Skeletal muscle cell (primary cell): ENCODE measurements at places on chromosomes 6 and 20.

DNA sequence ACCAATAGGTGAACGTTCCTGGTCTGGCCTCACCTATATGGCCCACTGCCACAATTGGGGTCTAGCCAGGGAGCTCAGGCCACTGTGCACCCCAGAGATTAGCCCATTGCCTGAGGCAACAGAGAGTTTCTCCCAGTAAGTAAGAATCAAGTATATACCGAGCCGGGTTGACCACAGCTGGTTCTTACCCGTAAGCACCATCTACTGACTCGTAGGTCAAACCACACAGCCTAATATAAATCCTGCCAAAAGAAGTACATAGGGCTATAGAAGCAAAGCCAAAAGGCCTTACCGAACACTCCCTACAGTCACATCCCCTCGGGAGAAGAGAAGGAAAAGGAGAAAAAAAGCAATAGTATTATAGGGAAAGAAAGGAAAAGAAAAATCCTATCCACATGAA is 463.6 kb upstream of the GJE1 start:
- DNase-seq: no peak

GRCh38 chr20:5181958-5182357 is 55.1 kb downstream of the CDS2 start:
- peak; percentile 20 for DNase-seq

GRCh38 chr6:131914234-131914633 is 36.9 kb downstream of the CCN2 start:
- DNase-seq: no peak

- DNase-seq: no peak
These were observed 14.4 kb downstream of the TNFAIP3 start for GRCh38 chr6:137881522-137881886.

DNA sequence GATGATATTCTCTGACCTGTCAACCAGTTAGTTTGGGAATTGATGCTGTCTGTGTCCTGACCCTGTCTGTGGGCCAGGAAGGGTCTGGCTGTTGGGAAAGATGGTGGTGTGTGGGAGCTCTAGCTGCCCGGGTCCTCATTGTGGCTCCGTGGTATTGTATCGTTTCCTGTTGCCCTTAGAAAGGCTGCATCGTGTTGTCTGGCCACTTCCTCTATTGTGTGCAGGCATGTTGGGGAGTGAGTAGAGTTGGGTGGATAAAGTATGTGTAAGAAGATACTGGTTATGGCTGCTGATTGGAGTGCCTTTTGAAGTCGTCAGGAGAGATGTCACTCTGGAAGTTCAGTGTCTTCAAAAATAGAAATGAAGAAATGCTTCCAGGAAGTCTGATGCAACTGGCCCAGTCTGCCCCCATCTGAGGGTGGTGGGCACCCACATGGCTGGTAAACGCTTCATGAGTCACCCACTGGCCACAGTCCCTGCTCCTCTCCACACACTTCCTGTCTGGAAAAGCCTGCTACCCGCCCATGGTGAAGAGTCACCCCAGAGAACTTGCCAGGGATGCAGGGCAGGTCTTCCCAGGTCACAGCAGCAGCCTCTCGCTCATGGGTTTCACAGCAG is 27.9 kb downstream of the PPARD start:
- DNase-seq: peak; percentile 98

DNA sequence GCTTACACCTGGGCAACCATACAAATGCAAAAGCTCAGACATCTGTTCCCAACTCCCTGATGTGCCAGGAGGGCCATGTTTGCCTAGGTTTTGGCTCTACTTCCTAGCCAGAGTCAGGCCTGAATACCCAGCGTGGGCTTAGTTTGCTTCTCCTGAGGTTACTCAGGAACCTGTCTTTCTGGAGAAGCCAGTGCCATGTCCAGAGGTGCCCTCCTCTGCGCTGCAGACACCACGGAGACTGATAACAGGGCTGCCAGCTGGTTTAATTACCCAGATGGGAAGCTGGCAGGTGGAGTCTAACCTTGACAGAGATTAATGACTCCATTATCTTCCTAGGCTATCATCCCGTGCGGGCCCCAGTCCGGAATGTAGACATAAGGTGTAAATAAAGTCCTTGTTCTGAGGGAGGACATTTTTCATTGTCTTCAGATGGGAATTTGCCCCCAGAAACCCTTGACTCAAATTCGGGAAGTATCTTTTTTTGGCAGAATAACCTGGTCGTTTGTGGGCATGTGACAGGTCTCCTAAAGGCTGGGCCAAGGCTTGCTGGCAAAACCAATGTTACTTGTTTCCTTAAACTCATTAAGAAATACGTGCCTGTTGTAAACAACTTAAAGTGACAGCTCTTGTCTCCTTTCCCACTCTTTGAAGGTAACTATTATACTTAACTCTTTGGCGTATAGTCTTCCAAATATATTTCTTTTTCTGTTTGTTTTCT is 29.2 kb upstream of the ZNFX1 start:
- no peak for DNase-seq

GRCh38 chr20:63449025-63449424 is 23.4 kb downstream of the KCNQ2 start:
- DNase-seq: no peak

DNA sequence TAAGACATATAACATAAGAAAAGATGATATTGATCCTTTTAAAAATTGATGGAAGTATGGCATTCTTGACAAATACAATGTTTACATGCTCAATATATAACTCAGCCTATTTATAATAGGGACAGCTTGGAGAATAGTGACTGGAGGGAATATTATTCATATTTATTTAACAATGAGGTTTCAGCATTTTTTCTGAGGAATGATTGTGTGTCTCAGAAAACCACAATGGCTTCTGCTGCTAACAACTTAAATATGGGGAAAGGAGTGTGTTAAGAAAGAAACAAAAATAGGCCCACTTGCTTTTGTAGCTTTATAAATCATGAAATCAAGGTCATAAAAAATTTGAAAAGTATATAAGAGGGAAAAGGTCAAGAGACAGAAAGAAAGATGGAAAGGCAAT is 163.2 kb upstream of the TBX18 start:
- DNase-seq: no peak

DNA sequence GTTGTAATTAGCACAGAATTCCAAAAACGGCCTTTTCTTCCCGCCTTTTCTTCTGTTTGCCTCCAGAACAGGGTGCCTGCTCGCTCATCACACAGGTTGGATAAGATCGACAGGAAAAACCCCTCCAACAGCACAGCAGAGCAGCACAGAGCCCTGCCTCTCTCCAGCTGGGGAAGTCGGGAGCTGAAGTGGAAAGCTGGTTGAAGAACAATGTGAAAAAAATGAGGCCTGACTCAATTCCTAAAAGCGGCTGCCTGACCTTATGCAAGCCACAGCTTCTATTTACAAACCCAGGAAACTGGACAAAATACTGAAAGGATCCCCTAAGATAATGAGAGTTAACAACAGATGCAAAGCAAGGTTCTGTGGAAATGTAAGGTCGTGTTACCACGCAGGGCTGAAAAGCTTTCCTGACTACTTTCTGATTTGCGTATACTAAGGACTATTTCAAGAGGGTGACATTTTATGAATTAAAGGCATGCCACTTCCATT is 116.9 kb downstream of the TTLL2 start:
- no peak for DNase-seq

- no peak for DNase-seq
These were observed 78.4 kb downstream of the NOL4L start for GRCh38 chr20:32506721-32507120.

DNA sequence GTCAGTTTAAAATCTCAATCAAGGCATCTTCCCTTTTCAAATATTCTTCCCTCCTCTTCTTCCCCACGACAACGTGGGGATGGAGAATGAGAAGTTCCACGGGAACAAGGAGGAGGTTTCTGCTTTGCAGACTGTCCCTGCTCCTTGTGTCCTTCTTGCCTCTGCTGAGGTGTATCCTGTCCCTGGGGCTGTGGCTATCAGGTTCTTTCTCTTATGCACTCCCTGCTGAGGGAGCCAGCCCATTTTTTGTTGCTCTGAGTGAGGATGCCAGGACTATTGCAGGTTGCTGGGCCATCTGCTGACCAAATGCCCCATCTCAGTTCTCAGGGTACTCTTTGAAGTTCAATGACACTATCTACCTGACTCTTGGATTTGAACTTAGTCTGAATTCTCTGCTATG is 533.6 kb downstream of the RNF144B start:
- no peak for DNase-seq

- DNase-seq: no peak
These were observed 157.7 kb upstream of the B3GAT2 start for GRCh38 chr6:71114544-71114943.

- DNase-seq: no peak
These were observed 19.5 kb downstream of the SF3B5 start for GRCh38 chr6:144075875-144076274.

GRCh38 chr6:127391094-127391953 is 47.9 kb upstream of the ECHDC1 start:
- no peak for DNase-seq

DNA sequence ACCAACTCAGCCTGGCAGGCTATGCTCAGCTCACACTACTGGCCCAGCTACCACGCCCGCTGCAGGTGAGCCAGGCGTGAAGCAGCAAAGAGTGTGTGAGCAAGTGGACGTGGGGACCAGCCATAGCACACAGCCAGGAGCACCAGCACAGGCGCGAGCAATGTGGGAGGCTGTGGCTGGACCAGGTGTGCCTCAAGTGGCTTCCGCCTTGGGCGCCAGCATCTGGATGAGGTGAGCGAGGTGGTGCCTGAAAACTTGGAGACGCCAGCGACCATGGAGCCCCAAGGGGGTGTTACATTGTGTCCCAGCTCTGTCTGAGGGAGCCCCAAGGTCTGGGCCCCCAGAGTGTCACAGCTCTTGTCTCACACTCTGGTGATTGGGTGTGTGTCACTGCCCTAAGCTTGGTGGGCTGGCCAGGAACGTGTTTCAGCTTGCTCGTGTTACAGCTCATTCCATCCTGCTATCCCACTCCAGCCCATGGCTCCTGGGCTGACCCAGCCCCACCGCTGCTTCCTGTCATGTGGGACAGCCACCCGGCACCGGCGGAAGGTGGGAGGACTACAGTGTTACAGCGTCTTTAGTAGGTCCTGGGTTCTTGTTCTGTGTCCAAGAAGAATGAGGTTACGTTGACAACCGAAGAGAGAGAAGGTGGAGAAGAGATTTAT is 508.0 kb upstream of the MMS22L start:
- no peak for DNase-seq

GRCh38 chr20:36591854-36592641 is 13.5 kb upstream of the RAB5IF start:
- no peak for DNase-seq

- DNase-seq: peak; percentile 93
These were observed 248.6 kb upstream of the SUPT3H start for GRCh38 chr6:45626087-45626891.

DNA sequence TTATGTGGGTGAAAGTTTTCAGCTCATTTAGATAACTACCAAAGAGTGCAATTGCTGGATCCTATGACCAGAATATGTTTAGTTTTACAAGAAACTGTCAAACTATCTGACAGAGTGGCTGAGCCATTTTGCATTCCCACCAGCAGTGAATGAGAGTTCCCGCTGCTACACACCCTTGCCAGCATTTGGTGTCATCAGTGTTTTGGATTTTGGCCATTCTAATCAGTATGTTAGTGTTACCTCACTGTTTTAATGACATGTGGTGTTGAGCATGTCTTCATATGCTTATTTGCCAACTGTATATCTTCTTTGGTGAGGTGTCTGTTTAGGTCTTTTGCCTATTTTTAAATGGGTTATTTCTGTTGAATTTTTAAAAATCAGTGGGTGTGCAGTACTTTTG is 120.9 kb downstream of the CFAP61 start:
- no peak for DNase-seq

- DNase-seq: no peak
These were observed 108.0 kb downstream of the CHD6 start for GRCh38 chr20:41510224-41510623.

DNA sequence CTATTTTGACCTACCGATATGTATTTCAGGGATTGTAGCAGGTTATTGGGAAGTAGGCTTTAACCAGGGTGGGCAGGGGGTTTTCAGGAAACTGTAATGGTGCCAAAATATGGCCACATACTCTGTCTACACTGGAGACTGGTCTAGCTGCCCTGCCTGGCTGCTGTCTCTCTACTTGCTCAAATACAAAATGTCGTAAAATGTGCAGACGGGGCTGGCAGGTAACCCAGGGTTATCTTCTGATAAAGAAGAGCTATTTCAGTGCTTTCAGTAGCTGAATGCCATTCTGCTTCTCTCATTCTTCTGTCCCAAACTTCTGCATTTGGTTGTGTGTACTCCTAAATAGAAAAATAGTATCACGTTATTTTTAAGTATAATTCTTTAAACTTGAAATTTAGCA is 616.2 kb downstream of the EPM2A start:
- DNase-seq: no peak

GRCh38 chr6:88813045-88813444 is 150.4 kb downstream of the RNGTT start:
- DNase-seq: no peak

GRCh38 chr6:80541181-80541580 is 434.7 kb downstream of the BCKDHB start:
- DNase-seq: peak; percentile 84

- DNase-seq: no peak
These were observed 530 bp downstream of the GOPC start for GRCh38 chr6:117601811-117602150.

DNA sequence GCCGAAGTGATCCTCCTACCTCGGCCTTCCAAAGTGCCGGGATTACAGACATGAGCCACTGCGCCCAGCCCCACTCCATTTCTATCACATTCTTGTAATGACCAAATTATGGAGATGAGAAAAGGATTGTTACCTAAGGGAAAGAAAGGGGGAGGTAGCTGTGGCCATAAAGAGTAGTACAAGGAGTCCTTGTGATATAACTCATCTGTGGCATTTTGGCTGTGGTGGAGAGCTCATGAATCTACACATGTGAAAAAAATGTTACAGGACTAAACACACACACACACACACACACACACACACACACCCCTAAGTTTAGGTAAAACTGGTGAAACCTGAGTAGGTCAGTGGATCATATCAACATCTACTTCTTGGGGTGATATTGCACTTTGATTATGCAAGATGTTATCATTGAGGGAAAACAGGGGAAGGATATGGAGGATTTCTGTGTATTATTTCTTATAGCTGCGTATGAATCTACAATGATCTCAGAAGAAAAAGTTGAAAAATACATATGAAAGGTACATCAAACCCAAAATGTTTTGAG is 251.5 kb downstream of the TSHZ2 start:
- no peak for DNase-seq

DNA sequence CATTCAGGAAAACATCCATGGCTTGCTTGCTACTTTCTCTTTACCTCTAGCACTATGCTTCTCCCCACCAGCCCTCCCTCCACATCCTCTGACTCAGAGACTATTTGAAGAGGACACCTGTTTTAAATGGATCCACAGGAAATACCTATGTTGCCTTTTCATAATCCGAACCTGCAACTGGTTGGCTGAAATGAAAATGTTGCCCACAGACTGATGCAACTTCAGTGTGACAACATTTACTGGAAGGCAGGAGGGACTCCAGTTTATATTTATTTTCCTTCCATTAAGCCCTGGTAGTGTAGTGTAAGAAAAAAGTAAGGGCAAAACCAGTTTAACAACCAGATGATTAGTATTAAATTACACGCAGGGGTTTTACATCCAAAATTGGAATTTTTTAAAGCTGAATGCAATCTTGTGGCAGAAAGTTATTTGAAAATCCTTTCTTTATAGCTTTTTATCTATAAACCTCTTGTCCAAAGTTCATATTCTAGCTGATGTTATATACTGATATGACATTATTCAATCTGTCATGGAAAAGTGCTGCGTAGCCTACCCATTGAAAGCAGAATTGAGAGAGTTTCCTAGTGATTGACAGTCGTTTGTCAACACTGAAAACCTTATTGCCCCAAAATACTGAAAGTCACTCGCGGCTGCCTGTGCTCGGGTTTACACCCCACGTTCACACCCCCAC is 881 bp upstream of the AIG1 start:
- DNase-seq: peak; percentile 63

GRCh38 chr6:127100510-127101140 is 17.8 kb upstream of the RSPO3 start:
- DNase-seq: no peak

GRCh38 chr6:11722220-11722619 is 56.4 kb downstream of the ADTRP start:
- DNase-seq: no peak
